ENCODE measurements at places on chromosomes 1 and 21.

GRCh38 chr1:22831729-22832413 lies 121.2 kb downstream of the EPHB2 start:
- peak; percentile 82 for DNase-seq

DNA sequence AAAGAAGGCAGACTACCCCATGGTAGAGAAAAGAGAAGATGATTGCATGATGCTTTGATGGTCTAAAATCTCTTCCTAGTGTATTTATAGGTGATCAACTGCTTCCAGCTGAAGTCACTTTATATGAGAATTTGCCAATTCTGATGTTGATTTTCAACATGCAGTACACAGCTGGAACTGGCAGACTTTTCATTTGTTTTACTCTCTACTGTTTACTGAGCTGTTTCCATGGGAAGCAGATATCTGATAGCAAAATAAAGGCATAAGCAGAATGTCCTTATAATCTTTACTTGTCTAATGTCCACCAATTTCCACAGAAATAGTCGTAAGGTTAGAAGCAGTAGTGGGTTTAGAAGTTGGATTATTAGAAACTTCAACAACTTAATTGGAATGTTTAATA lies 74.9 kb downstream of the SYDE2 start:
- no peak for DNase-seq

GRCh38 chr1:210378736-210379135 lies 50.0 kb downstream of the HHAT start:
- no peak for DNase-seq

- DNase-seq = no peak
Observed at GRCh38 chr1:56977910-56978309, 12.1 kb upstream of the C8B start.

DNA sequence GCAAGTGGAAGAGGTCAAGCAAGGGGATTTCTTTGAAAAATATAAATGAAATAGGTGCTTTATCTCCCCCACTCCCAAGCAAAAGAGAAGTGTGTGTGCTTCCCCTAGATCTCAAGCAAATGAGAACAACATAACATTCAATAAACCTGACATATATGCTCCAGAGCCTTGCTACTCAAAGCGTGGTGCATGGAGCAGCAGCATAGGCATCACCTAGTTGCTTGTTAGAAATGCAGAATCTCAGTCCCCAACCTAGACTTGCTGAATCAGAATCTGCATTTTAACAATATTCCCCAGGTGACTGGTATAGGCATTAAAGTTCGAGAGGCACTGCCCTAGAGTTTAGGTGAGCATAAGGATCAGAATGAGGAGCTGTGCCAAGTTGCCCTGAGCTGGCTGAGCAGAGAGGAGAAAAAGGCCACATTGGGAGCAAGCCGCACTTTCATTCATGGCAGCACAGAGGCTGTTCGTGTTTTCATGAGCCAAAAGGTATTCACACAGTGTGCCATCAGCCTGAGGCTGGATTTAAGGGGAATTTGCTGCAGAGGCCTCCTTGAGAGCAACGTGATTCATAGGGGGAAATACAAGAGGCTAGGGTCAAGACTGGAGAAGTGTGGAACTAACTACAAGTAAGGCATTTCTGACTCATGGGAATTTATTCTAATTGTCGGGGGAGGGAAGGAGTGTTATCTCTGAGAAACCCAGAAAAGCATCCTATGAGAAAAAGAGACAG lies 14.3 kb upstream of the LPAR3 start:
- DNase-seq = peak; percentile 86

GRCh38 chr1:183353597-183353996 lies 64.6 kb downstream of the NMNAT2 start:
- no peak for DNase-seq

DNA sequence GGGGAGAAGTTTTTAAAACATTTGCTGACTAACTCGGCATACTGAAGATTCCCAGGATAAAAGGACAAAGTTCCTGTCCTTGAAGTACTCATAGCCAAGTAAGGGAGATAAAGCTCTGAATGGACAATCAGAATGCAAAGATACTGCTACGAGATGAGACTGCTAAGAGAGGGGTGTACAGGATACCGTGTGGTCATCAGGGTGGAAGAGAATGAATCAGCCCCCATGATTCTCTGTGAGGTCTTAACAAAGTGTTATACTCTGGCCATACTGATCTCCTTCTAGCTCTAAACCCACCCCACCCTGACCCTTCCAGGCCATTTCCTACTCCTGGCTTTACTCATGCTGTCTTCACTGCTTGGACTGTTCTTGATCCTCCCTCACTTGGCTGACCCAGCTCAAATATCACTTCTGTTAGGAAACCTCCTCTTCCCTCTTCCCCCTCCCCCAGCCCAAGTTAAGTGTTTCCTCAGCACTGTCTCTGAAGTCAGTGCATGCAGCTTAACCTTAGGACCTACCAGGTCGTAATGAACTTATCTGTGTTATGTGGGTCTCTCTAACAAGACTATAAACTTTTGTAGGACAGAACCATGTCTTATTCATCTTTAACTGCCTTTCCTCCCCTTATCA lies 15.8 kb upstream of the MAGOH start:
- no peak for DNase-seq

DNA sequence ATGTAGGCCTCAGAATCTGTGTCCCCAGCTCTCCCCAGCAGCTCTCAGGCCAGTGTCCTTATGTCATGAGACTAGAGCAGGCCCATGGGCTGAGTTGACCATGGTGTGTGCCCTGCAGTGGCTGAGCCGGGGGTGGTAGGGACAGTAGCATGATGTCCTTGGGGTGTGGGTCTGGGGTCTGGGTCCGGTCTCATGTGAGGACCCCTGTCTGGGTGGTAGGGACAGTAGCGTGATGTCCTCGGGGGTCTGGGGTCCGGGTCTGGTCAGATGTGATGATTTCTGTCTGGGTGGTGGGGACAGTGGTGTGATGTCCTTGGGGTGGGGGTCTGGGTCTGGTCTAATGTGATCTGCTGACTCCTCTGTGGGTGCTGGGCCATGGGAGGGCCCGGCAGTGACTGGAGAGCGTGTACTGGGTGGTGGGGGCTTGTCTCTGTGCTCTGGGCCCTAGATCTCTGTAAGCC lies 64.5 kb downstream of the OBSCN start:
- DNase-seq = no peak

DNA sequence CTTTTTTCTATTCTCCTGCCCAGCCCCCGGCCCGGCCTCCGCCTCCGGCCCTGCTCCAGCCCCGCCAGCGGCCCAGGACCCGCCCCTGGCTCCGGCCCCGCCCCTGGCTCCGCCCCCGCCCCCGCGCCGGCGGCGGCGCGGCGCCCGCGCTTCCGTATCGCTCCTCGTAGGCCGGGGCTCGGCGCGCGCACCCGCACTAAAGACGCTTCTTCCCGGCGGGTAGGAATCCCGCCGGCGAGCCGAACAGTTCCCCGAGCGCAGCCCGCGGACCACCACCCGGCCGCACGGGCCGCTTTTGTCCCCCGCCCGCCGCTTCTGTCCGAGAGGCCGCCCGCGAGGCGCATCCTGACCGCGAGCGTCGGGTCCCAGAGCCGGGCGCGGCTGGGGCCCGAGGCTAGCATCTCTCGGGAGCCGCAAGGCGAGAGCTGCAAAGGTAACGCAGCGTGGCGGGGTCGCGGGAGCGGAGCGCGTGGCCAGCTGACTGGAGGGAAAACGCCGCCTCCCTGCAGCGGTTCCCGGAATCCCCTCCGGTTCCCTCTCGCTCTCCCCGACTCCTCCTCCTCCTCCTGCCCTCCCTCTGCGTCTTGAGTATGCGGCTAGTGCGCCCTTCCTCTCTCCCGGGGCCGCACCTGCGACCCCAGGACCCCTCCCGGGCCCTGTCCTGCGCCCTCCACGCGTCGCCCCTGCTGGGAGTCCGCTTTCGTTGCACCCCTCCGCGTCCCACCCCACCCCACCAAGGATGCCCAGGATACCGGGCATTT lies at the start of gene IFNAR2:
Gene IFNAR2 (plus strand): TSS at position 155 of the 761 bp plus-strand sequence. CDS start 11,985 bp downstream, outside the sequence.
- DNase-seq = peak; percentile 51

- DNase-seq = no peak
Observed at GRCh38 chr1:229019663-229020271, 251.1 kb upstream of the RAB4A start.

- DNase-seq = peak; percentile 41
Observed at GRCh38 chr1:25771221-25772114, 28.5 kb upstream of the SELENON start.

GRCh38 chr1:156480411-156481192 lies 20.0 kb downstream of the MEF2D start:
- no peak for DNase-seq

- no peak for DNase-seq
Observed at GRCh38 chr1:201172326-201172725, 18.1 kb upstream of the TMEM9 start.

GRCh38 chr1:92663775-92664174 lies 121.1 kb downstream of the EVI5 start:
- DNase-seq = no peak

DNA sequence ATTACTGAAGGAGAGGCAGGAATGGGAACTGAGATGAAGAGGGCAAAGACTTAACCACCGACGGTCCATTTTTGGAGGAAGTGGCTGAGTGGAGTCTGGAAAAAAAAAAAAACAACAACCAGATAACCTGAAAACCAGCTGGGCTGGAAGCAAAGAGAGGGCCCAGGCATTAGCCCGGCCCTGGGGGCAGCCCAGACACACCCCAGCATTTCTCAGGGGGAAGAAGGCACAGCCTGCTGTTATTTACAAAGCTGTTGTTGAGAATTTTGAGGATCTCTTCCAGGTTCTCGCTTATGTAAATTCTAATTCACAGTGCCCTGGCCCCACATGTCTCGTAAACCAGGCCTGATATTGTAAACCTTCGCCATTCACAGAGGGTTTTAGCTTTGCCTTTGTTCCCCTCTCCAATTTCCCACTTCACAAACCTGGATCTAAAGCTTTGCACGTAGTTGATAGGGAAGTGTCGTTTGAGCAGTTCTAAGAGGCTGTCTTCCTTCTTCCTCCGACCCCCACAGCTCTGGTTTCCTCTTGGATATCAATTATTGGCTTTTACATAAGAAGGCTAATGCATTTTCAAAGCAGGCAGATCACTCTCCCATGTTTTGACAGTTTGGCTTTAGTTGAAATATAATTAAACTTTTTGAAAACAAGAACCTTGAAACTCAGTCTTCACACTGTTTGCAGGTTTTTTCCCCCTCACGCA lies 161.8 kb upstream of the IRF2BP2 start:
- DNase-seq = no peak

- no peak for DNase-seq
Observed at GRCh38 chr1:154784924-154785531, 85.1 kb downstream of the KCNN3 start.

DNA sequence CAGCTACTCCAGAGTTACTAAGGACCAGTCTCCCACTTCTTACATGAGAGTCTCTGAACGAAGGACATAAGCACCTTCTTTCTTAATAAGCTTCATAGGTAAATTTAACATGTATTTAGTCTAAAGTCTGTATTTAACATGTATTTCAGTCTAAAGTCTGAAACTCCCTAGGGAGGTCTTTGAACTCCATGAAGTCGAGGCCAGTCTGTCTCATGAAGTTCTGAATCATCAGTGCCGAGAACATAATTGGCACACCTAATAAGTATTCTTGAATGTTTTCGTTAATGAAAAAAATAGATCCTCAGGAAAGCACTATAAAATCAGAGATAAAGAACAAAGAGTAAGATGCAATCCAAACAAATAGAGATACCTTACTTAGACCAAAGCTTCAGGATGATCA lies 945.5 kb downstream of the TTLL7 start:
- DNase-seq = no peak

GRCh38 chr1:9900142-9901043 lies 9.7 kb downstream of the CTNNBIP1 start:
- DNase-seq = no peak

GRCh38 chr21:32147041-32147440 lies 131.8 kb downstream of the MIS18A start:
- no peak for DNase-seq

GRCh38 chr1:230100932-230101331 lies 33.9 kb downstream of the GALNT2 start:
- no peak for DNase-seq

DNA sequence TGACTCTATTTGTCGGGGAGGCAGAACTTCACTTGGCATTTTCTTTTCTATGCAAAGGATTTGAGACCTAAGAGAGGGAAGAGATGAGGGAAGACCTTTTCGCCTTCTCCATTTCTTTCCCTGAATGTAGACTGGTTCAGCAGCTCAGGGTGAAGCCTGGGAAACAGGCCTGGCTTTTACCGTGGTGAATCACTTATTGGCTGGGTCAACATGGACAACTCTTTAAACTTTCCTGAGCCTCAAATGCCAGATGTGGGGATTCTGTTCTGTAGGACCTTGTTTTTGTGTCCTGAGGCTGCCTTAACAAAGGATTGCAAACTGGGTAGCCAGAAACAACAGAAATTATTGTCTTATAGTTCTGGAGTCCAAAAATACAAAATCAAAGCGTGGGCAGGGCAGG lies 455.8 kb upstream of the VAMP3 start:
- no peak for DNase-seq

DNA sequence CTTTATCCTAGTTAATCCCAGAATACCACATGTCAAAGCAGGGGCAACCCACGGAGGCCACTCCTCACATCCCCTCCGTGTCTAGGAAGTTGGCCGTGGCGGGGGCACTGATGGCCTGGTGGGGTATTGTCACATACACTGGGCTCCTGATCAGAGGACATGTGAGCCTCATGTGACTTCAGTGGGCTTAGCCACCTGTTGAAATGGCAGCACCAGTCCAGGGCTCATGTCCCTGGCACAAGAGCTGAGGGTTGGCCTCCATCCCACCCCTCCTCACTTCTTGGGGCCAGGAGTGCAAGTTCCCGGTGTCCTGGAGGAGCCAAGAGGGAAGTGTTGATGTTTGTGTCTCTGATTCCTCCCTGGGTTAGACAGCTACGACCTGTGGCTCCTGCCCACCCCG lies 313.4 kb downstream of the CAMTA1 start:
- no peak for DNase-seq

DNA sequence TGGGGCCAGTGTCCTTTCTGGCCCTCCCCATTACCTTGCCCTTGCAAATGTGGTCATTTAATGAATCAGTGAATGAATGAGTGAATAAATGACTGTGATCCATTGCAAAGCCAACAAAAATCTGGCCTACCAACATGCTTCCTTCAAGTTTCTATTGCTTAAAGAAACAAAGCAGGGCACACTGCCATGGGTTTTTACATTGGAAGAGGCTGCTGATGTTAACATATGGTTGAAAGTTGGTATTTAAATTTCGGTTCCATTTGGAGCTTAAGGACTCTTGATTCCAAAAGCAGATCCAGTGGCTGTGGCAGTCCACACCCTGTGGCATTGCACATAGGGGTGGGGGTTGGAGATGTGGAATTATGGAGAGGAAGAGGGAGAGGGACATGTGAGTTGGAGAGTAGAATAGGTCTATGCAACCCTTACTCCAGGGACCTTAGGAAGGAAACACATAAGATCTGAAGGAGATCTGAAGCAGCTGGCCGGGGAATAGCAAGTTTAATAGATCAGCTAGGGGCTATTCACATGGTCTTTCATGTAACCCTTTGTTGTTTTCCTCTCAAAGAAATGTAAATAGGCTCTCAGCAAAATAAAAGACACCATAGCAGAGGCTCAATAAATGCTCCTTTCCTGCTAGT lies 7.2 kb downstream of the ABCA4 start:
- DNase-seq = no peak

All from kidney glomerular epithelial cell (primary cell).